ENCODE measurements at places on chromosomes 16 and 17. TPM values are rescaled to one million over a fixed set of nuclear protein-coding genes. Genes with fewer than 3 reads are reported as not detected.

DNA sequence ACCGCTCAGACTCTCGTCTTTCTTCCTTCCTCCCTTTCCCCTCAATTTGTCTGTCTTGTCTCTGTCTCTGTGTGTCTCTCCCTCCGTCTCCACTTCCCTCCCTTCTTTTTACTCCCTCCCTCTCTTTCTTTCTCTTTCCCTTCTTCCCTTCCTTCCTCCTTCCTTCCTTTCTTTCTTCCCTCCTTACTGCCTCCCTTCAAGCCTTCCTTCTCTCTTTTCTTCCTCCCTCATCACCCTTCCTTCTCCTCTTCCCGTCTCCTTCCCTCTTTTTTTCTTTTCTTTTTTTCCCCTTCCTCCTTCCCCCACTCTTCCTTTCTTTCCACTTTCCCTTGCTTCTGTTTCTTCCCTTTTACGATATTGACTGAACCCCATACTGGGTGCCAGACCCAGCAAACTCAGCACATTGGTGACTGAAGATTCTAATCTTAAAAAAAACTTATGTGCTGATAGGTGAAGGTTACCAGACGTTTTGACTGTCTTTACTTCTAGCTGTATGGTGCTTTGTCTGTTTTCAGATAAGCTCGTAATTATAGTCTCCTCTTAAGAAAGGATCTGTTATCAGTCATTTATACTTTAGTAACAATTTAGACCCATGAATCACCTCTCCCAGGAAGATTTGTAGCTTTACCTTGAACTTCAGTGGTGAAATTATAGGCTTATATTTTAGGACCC, 481 bp upstream of the BRD7 start:
- DNase-seq: no peak

DNA sequence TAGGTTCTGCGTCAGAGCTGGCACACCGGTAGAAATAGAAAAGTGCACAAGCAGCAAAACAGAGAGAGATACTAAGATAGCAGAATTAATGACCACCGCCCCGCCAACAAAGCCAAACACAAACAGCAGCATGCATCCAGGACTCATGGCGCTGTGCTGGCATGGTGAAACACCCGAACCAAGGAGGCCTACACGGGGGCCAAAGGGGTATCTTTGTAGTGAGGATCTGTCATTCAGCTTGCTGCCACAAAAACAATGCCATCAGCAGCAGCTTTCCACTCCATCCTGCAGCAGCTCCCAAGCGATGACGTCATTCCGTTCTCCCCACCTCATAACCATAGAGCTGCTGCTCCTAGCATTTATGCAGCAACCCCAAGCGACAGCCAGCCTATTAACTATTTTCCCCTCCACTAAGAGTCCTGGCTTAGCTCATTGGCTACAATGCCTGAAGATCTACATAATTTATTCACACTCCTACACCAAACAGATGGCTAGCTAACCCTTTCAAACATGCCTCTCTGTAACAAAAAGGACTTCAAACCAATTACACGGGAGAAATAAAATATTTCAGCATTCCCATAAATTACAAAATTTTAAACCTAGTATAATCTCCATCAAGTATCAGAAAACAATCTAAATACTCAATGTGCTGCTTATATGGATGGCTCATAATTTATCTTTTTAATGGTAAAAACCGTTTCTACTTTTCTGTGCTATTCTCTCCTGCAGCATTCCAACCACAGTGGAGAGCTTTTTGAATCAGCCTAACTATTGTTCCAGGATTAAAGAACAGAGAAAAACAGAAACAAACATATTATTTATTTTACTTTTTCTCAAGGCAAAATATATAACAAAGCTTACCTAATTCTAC, 73.9 kb downstream of the SPAG9 start:
- no peak for DNase-seq

DNA sequence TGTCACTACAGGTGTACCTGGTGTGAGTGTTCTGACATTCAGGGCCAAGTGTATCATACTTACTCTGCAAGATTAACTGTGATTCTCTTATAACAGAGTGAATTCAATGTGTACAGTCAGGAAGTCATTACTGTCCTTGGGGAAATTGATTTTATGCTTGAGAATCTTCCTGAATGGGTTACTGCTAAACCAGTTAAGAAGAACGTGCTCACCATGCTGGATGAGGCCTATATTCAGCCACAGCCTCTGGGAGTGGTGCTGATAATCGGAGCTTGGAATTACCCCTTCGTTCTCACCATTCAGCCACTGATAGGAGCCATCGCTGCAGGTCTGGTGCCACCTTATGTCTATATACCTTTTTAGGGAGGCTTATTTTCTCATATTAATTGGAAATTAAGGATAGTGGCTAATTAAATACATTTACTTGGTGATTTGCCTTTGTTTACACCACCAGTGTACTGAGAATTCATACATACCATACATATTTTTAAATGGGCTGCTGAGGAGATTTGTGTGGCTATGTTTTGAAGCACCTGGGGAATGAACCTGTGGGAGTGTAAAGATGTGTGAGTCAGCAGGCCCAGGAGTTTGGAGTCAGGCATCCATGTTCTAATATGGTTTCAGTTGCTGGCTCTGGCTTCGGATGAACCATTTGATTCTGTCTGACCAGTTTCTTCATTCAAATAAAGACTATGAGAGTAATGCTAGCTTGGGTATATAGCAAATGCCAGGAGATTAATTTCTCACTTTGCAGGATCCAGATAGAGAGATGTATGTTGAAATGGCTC, 3.1 kb downstream of the ALDH3A2 start:
- DNase-seq: no peak

DNA sequence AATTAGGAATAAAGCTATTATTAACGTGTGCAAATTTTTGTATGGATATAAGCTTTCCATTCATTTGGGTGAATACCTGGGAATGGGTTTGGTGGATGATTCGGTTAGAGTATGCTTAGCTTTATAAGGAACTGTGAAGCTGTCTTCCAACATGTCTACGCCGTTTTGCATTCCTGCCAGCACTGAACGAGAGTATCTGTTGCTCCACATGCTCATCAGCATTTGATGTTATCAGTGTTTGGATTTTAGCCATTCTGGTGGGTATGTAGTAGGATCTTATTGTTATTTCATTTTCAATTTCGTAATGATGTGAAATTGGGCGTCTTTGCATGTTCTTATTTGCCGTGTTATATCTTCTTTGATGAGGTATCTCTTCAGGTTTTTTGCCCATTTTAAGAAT, 168.0 kb downstream of the RPTOR start:
- no peak for DNase-seq

DNA sequence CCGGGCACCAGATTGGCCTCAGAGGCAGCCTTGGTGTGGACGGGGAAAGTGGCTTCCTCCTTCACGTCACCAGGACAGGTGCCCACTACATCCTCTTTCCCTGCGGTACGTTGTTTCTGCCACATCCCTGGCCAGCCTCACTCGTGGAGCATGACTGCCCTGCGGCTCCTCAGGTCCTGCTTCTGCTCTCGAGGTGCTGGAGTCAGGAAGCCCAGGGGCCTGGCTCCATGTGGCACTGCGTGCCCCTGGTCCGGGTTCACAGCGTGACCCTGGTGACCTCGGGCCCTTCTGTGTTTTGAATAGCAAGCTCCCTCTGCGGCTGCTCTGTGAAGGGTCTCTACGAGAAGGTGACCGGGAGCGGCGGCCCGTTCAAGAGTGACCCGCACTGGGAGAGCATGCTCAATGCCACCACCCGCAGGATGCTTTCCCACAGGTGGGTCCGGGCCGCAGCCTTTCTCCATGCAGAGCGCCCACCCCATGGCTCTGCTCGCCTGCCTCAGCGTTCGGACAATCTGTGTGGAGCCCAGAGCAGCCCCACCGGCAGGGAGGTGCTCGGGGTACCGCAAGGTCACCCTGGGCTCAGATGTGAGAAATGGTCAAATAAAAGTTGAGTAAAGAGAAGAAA, 13.5 kb downstream of the RGS11 start:
- DNase-seq: no peak

GRCh38 chr17:42669977-42670788, 6.6 kb downstream of the PLEKHH3 start:
- DNase-seq: no peak

ABCA3 gene
- total RNA-seq: 19.5 TPM

- DNase-seq: no peak
Measured at GRCh38 chr16:1188432-1189189, 35.7 kb downstream of the CACNA1H start.

GRCh38 chr17:57860414-57860999, 10.7 kb upstream of the MRPS23 start:
- DNase-seq: no peak

DNA sequence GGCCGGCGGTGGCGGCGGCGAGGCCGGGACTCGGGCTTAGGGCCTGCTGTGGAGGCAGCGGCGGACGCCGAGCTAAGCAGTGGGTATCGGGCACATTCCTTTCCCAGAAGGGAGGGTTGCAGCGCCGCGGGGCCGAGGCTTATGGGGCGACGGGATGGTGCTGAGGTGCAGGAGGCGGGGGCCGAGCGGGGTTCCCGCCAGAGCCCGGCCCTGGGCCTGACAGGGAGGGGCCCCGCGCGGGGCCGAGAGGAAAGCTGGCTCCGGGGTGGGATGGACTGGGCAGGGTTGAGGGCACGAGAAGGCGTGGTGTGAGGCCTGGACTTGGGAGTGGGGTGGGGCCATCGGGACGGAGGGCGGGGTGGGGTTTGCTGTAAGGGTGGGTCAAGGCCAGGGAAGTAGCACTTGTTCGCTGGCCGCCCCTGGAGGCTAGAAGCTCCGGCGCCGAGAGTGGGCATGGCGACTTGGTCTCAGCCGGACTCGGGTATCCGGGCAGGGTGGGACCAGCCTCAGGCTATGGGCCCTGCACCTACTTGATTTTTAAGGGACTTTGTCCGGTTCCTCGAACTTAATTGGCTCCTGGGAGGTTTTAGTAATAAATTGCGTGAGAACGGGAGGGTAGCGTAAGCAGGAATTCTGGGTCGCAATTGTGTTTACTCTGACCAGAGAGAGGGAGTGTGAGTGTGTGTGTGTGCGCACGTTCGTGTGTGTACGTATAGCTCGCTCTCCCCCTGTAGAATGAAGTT, 396 bp downstream of the NFE2L1 start:
- DNase-seq: peak; percentile 97

MT1H gene
- total RNA-seq: 0.58 TPM

SLC47A1 gene
- total RNA-seq: 7.0 TPM

GRCh38 chr16:64481497-64481896, 640.4 kb downstream of the CDH11 start:
- DNase-seq: no peak

DNA sequence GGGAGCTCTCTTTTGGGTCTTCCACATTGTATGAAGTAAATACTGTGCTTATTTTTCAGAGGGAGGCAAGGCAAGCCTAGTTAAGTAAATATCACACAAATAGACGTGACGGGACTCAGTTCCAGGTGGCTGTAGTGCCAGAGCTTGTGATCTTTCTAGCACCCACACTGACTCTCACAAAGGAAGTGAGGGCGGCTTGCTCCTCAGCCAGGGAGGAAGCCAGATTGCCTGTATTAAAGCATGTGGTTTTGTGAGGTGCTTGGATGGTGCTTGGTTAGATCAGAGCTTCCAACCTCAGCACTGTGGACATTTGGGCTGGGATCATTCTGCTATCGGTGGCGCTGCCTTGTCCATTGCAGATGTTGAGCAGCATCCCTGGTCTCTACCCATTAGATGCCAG, 80.1 kb downstream of the VAT1L start:
- no peak for DNase-seq

DNA sequence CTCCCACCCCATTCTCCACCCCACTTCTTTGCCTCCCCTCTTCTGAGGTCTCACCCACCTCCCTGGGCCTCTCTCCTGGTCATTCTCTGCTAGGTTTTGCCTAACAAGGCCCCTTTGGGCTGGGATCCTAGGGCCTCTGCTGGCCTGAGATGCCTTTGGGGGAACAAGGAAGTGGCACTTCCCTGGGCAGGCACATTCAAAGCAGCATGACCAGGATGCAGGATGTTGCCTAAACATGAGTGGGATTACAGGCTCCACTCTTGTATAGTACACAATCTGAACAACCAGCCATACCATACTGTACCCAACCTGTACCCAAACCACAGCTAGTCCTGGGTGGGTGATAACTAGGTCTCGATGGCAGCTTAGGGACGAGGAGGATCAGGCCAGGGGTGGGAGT, 9.0 kb downstream of the GALK1 start:
- no peak for DNase-seq

- DNase-seq: no peak
Measured at GRCh38 chr17:13919818-13920217, 149.5 kb upstream of the COX10 start.

DNA sequence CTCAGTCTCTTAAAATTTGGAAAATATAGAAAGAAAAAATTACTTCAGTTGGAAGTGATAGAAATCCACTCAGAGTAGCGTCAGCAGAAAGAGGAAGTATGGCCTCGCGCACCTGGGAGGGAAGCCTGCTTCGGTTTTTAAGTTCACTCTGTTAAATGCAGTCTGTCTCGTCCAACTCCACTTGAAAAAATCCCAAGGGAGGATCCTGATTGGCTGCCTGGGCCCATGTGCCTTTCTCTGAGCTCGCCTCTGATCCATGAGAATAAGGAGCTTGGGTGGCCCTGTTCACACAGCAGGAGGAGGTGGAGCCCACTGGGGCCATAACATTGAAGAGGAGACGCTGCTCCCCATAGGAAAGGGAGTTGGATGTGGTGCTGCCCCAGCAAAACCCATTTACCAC, 40.7 kb downstream of the DNAJA2 start:
- DNase-seq: no peak

KRTAP4-5 gene
- total RNA-seq: not detected

- DNase-seq: no peak
Measured at GRCh38 chr16:77660311-77660710, 62.0 kb upstream of the NUDT7 start.

CCL14 gene
- total RNA-seq: 61.1 TPM

DNA sequence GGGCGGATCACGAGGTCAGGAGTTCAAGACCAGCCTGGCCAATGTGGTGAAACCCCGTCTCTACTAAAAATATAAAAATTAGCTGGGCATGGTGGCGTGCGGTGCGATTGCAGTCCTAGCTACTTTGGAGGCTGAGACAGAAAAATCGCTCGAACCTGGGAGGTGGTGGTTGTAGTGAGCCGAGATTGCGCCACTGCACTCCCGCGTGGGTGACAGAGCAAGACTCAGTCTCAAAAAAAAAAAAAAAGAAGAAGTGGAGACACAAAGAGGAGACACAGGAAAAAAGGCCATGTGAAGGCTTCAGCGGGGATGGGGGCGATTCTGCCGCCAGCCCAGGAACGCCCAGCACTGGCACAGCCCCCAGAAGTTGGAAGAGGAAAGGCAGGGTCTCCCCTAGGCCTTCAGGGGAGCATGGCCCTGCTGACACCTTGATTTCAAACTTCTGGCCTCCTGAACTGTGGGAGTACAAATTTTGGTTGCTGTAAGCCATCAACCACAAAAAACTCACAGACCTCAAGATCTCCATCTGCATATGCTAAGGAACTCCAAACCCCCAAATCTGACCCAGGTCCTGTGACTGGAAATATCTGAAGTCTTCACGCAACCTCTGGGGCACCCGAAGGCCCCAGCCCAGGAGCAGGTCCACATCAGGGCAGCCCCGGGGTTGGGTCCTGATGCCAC, 7.0 kb downstream of the SGSH start:
- no peak for DNase-seq

DNA sequence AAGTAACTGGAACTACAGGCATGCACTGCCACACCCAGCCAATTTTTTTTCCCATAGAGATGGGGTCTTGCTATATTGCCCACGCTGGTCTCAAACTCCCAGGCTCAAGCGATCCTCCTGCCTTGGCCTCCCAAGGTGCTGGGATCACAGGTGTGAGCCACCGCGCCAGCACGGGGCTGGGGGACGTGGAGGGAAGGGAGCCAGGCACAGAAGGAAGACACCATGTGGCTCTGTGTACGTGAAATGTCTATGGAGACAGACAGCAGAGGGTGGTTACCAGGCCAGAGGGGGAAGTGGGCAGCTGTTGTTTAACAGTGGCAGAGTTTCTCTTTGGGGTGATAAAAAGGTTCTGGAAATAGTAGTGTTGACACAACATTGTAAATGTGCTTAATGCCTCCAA, 4.6 kb upstream of the PIEZO1 start:
- no peak for DNase-seq

- DNase-seq: no peak
Measured at GRCh38 chr17:980406-981291, 1.1 kb upstream of the NXN start.

All from mesenteric fat pad (tissue), 1 donor.